GM23248 (cell line): ENCODE measurements at places on chromosomes 5 and 9. TPM values are rescaled to one million over a fixed set of nuclear protein-coding genes. Genes with fewer than 3 reads are reported as not detected.

GARIN3 gene
- not detected in 2 replicates for polyA plus RNA-seq

TMEM215 gene
- polyA plus RNA-seq: not detected in 2 replicates

TPPP gene
- polyA plus RNA-seq: not detected in 2 replicates

WDR38 gene
- polyA plus RNA-seq: not detected in 2 replicates

ADCY2 gene
- polyA plus RNA-seq: 0.11 TPM in 1 of 2 replicates, not detected in the other

PDCD1LG2 gene
- 31.7 and 33.5 TPM in 2 replicates for polyA plus RNA-seq

GRXCR2 gene
- not detected in 2 replicates for polyA plus RNA-seq

FOXD4L4 gene
- polyA plus RNA-seq: not detected in 2 replicates

GABRP gene
- not detected in 2 replicates for polyA plus RNA-seq

- no peak for DNase-seq
- H3K4me3 ChIP-seq: no peak overlapping the region
- no peaks in the 10 kb centered on the region for H3K27me3 ChIP-seq
- no peaks in the 10 kb centered on the region for H3K36me3 ChIP-seq
These were observed 31.6 kb downstream of the ACSL6 start for GRCh38 chr5:131979816-131980215.

DNA sequence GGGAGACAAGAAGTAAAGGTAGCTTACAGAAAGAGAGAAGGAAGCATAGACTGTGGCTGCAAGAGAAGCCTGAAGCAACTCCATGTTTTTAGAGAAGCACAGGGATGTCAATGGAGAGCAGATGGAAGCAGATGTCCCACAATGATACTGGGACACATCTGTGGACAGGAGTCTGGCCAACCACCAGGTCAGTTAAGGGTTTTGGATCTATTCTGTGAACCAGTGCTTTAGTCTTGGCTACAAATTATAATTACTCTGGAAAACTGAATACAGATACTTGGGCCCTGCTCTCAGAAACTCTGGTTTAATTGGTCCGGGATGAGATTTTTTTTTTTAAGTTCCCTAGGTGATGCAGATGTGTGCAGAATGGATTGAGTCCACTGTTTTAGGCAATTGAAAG lies 592.8 kb downstream of the CSNK1G3 start:
- no peaks in the 10 kb centered on the region for H3K36me3 ChIP-seq
- H3K27ac ChIP-seq: no peak overlapping the region
- H3K27me3 ChIP-seq: no peaks in the 10 kb centered on the region; the same call in 1 of the 2 replicates
- no peak for DNase-seq
- no peaks in the 10 kb centered on the region for H3K4me1 ChIP-seq

- no peak overlapping the region for H3K4me3 ChIP-seq
- H3K27ac ChIP-seq: no peak overlapping the region
- no peaks in the 10 kb centered on the region for H3K27me3 ChIP-seq
These were observed 780.1 kb upstream of the DMAC1 start for GRCh38 chr9:8579661-8580060.

DNA sequence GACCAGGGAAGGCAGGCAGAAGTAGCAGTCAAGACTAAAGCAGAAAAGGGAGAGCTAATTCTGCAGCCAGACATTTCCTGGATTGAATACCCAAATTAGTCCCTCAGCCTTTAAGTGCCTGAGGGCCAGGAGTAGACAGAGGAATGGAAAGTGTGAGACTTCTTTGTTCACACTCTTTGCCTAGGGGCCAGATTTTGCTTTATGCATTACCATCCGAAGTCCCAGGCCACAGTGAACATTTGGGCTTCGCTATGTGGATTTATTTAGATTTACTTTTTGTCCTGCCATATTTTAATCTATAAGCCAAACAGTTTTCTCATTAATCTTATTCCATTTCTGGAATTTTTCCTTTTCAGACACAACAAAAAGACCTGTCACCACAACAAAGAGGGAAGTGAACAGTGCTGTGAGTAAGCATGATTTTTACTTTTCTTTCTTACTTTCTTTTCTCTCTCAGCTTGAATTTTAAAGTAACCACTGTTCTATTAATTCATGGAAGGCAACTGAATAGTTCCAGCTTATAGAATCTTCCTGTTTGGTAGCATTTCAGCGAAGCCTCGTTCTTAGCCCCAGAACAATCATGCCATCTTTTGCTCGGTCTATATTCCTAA lies 52.6 kb downstream of the PDCD1LG2 start:
- peaks cover 22% of the 10 kb centered on the region for H3K4me1 ChIP-seq
- peaks cover 19% of the 10 kb centered on the region for H3K36me3 ChIP-seq
- H3K27me3 ChIP-seq: no peaks in the 10 kb centered on the region
- H3K4me3 ChIP-seq: no peak overlapping the region

DNA sequence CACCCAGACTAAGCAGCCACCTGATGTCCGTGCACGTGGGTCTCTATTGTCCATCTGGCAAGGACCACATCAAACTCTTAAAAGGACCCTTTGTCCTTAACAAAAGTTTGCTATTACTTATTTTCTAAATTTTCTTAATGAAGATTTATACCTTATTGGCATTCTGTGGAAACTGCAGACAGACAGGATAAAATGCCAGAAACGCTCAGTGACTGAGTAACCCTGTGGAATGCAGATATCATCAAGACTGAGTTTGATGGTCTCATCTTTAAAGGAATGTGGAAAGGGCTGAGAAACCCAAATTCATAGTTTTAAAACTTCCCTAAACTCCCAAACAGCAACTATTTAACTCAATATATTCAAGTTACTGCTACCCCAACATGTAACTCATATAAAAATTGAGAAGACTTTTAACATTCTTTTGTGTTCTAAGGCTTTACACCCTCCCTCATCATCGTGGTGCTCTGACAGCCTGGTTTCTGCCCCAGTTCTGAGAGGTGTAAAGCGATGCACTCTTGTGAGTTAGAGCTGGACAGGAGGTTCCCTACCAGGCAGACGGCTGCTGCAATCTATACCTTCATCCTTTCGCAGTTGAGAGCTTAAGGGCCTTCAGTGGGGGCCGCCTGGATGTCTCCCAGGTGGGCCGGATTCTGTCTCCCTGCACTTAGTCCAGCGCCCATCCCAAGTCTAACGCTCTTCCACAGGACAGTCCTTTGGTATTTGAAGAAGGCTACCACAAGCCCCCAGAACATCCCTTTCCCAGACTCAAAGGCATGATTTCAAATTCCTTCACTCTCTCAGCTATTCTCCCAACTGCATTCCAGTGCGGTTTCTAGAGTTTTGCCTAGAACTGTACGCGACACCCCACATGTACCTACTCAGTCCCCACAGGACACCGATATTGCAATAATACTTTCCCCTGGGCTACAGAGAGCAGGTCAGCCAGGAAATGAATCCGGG lies 68.9 kb downstream of the DAP start:
- H3K4me1 ChIP-seq: peaks cover 62% of the 10 kb centered on the region
- peaks cover 2% of the 10 kb centered on the region; the same call in 1 of the 2 replicates for H3K36me3 ChIP-seq
- peak overlapping the region; percentile 73 for H3K27ac ChIP-seq

- no peak for DNase-seq
- H3K36me3 ChIP-seq: no peaks in the 10 kb centered on the region
- no peak overlapping the region for H3K27ac ChIP-seq
- H3K4me1 ChIP-seq: no peaks in the 10 kb centered on the region
These were observed 17.5 kb downstream of the FBP2 start for GRCh38 chr9:94576131-94576530.

DNA sequence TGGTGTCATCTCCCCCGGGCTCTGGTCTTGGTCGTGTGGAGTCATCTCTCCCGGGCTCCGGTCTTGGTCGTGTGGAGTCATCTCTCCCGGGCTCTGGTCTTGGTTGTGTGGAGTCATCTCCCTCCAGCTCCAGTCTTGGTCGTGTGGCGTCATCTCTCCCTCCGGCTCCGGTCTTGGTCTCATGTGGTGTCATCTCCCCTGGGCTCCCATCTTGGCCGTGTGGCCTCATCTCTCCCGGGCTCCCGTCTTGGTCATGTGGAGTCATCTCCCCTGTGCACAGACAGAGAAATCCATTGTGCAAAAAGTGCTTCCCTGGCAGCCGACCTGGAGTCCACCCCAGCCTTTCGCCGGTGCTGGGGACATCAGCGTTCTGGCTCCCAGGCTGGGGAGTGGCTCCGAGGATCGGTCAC lies 91.1 kb upstream of the CACNA1B start:
- H3K36me3 ChIP-seq: peaks cover 21% of the 10 kb centered on the region
- H3K27me3 ChIP-seq: no peaks in the 10 kb centered on the region
- no peak overlapping the region for H3K4me3 ChIP-seq

GRCh38 chr9:14312719-14313377 lies 1.1 kb downstream of the NFIB start:
- H3K27ac ChIP-seq: no peak overlapping the region
- H3K36me3 ChIP-seq: no peaks in the 10 kb centered on the region
- no peaks in the 10 kb centered on the region for H3K4me1 ChIP-seq
- DNase-seq: peak; percentile 46
- no peaks in the 10 kb centered on the region for H3K27me3 ChIP-seq
- peak overlapping the region; percentile 98 for H3K4me3 ChIP-seq

DNA sequence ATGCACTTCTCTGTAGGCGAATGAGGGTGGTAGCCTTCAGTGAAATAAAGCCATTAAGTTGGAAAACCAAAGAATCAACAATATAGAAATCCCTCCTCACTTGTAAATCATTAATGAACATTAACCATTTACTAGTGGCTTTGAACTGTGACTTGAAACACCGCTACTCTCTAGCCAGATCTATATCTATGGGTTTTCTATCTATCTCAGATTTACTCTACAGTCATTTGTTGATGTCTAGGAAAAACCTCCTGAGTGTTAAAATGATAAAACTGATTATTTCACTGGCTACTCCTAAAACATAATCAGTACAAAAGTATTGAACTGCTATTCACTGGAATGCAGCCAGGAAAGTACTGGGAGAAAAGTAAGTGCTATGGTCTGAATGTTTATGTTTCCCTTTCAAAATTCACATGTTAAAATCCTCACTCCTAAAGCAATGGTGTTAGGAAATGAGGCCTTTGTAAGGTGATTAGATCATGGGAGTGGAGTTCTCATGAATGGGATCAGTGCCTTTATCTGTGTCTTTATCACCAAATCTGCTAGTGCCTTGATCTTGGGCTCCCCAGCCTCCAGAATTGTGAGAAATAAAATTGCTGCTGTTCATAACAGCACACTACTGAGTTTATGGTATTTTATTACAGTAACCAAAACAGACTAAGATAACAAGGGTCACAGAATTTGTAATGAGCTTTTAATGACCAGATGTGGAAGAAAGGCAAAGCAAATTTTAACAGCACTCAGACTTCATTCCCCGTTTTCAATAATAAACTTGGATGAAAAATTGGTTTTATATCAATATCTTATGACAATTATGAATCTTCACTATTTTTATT lies 8.6 kb upstream of the OXCT1 start:
- H3K4me1 ChIP-seq: no peaks in the 10 kb centered on the region
- no peak overlapping the region for H3K4me3 ChIP-seq
- no peak overlapping the region for H3K27ac ChIP-seq
- H3K27me3 ChIP-seq: 0 out of 2 replicates have a peak, but pooled peaks cover 3% of the 10 kb centered on the region
- DNase-seq: no peak

DNA sequence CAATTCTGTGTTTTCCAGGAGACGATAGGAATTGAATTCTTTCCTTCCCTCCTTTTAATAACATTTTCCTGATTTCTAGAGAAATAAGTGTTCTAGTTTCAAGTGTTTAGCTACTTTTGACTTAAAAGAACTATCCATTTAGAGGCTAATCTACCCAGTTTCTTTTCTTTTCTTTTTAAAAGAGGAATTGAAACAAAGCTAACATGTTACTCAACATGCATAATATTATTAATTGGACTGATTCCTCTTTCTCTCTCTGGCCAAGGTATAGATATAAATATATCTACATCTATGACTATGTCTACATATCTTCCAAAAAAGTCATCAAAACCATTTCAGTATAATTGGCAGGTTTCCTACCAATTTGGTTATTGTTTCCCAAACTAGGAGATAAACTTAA lies 309.8 kb downstream of the TRPM3 start:
- H3K4me1 ChIP-seq: no peaks in the 10 kb centered on the region
- no peak for DNase-seq
- H3K36me3 ChIP-seq: no peaks in the 10 kb centered on the region
- no peak overlapping the region for H3K4me3 ChIP-seq

- DNase-seq: no peak
- H3K4me3 ChIP-seq: no peak overlapping the region
- H3K27me3 ChIP-seq: 0 out of 2 replicates have a peak, but pooled peaks cover 3% of the 10 kb centered on the region
These were observed 121.7 kb upstream of the ADCY2 start for GRCh38 chr5:7274203-7274602.

DNA sequence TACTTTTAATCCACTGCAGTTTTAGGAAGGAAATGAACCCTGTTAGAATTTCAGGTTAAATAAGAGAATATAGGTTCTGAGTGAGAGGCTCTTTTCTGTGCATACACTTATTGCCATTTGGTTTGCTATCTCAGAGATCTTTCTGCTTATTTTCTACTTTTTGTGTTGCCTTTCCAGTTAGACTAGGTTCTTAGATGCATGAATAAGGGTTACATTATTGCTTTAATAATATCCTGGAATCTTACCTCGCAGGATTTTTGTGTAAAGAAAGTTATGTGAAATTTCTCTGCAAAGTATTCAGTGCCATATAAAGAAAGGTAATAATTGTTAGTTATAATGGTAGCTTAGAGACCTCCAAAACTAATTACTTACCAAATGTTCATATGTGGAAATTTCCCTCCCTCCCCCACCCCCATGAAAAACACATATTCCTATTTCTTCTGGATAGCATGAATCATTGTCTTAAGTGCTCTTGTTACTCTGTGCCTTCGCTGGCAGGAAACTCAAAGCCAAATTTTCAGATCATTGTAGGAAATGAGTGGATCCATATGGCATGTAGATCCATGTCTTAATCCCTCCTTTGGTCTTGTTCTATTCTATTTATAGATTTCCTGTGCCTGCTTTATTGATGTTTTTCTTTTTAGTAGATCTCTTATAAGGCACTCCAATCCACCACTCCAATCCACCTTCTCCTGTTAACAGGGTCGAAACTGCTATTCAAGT lies 2.7 kb upstream of the APBA1 start:
- H3K4me3 ChIP-seq: peak overlapping the region; percentile 18
- H3K36me3 ChIP-seq: no peaks in the 10 kb centered on the region

GRCh38 chr5:73529081-73529480 lies 30.8 kb downstream of the BTF3 start:
- no peak overlapping the region for H3K27ac ChIP-seq
- no peaks in the 10 kb centered on the region for H3K36me3 ChIP-seq
- H3K27me3 ChIP-seq: no peaks in the 10 kb centered on the region
- no peak for DNase-seq
- H3K4me3 ChIP-seq: no peak overlapping the region

- H3K36me3 ChIP-seq: no peaks in the 10 kb centered on the region
- no peak for DNase-seq
- H3K4me1 ChIP-seq: no peaks in the 10 kb centered on the region
- H3K4me3 ChIP-seq: no peak overlapping the region
- H3K27me3 ChIP-seq: no peaks in the 10 kb centered on the region; the same call in 1 of the 2 replicates
These were observed 47.4 kb upstream of the ATG10 start for GRCh38 chr5:81924442-81924841.

- no peaks in the 10 kb centered on the region for H3K27me3 ChIP-seq
- peaks cover 38% of the 10 kb centered on the region for H3K4me1 ChIP-seq
- H3K36me3 ChIP-seq: no peaks in the 10 kb centered on the region
- peak; percentile 95 for DNase-seq
- H3K27ac ChIP-seq: peak overlapping the region; percentile 88
These were observed 31.0 kb downstream of the GOLGA2 start for GRCh38 chr9:128244837-128245231.

DNA sequence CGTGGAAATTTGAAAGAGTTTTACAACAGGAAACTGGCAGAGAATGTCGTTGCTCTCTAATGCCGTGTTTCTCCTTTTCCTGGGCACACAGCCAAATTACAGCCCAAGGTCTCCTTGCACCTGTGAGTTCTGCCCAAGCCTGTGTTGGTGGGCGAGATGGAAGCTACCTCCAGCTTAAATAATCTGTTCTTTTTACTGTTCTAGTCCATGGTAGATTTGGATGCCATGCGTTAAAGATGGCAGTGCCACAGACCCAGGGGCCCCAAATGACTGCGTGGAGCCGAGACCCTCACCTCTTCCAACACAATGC lies 92.6 kb upstream of the IRX4 start:
- H3K36me3 ChIP-seq: no peaks in the 10 kb centered on the region
- H3K27ac ChIP-seq: no peak overlapping the region
- no peak overlapping the region for H3K4me3 ChIP-seq
- H3K4me1 ChIP-seq: no peaks in the 10 kb centered on the region

GRCh38 chr5:91352831-91353695 lies 30.1 kb downstream of the ARRDC3 start:
- no peaks in the 10 kb centered on the region for H3K36me3 ChIP-seq
- H3K27me3 ChIP-seq: no peaks in the 10 kb centered on the region
- DNase-seq: no peak
- H3K4me3 ChIP-seq: no peak overlapping the region
